ENCODE measurements at places on chromosomes 6 and 20.

GRCh38 chr6:44096612-44097011, 30.6 kb downstream of the MRPL14 start:
- peak; percentile 42 for DNase-seq

GRCh38 chr20:56781108-56781739, 152.1 kb downstream of the TFAP2C start:
- DNase-seq, result no peak

GRCh38 chr6:43921548-43922425, 151.8 kb downstream of the VEGFA start:
- DNase-seq, result no peak

- DNase-seq, result no peak
These were observed 425 bp downstream of the HBS1L start for GRCh38 chr6:135054226-135054568.

- no peak for DNase-seq
These were observed 38.8 kb upstream of the HLA-E start for GRCh38 chr6:30450548-30450908.

DNA sequence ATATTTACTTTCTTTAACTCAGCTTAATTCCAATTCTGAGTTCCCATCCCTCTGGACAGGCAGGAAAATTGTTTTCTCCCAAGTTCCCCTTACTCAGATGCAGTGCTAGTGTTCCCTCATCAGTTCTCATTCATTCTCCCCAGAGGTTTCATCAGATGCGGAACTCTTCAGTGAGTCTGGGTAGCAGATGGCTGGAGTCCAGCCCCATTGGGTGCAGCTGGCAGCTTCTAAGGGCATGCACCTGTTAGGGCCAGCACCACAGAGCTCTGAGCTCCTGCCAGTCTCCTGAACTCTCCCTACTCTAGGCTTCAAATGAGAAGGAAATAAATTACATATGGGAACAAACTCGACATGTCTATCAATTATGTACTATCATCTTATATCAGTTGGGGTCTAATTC, 76.6 kb downstream of the SOD2 start:
- no peak for DNase-seq

- DNase-seq, result no peak
These were observed 14.9 kb downstream of the NT5E start for GRCh38 chr6:85464722-85465150.

DNA sequence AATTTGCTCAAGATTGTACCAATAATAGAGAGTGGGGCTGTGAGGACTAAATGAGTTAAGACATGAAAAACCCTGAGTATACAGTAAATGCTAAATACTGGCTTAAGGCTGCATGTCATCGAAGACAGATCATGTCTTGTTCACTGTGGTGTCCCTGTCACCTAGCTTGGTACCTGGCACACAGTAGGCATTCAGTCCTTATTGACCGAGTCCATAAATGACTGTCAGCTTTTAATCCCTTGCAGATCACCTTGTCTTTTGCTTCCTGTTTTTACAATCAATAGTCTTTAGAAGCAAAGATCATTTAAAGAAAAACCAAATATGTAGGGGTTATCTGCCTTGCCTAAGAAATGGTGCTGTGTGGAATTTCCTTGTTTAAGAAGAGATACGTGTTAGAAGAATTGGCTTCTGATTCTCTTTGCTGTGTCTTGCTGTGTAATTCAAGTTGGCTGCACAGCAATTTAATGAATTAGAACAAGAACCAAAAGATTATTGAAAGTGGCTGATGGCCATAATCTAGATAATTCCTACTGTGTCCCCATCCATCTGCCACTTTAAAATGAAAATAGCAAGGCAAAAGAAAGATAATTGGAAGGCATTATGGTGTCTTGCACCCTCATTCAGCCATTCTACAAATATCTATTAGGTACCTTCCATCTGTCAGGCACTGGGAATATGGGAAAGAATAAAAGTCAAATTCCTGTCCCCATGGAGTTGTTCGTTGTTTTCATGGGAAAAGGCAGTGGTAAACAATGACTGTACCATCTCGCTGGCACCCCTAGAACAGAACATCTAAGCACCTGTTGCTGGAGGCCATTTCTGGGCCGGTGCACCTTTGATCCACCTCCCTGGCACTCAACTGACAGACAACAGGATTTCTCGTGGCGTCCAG, 12.4 kb upstream of the MAPK13 start:
- no peak for DNase-seq

GRCh38 chr20:16517946-16518783, 55.1 kb downstream of the KIF16B start:
- no peak for DNase-seq

DNA sequence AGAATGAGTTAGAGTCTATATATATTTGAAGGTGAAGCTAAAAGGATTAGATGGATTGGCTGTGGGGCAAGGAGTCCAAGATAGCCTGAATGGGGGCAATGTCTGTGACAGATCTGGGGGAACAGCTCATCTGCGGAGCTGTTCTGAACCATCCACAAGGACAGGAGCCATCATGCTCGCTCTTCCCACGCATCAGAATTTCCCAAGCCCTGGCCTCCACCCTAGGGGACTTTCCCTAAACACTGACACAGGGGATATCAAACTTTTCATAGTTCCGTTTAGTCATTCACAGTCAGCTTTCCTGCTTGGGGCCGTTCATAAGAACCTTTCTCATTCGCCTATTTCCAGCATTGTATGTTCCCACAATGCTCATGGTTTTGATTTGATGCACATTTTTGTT, 37.6 kb upstream of the CCN6 start:
- peak; percentile 34 for DNase-seq

GRCh38 chr20:59003836-59004492, 3.1 kb downstream of the CTSZ start:
- no peak for DNase-seq

DNA sequence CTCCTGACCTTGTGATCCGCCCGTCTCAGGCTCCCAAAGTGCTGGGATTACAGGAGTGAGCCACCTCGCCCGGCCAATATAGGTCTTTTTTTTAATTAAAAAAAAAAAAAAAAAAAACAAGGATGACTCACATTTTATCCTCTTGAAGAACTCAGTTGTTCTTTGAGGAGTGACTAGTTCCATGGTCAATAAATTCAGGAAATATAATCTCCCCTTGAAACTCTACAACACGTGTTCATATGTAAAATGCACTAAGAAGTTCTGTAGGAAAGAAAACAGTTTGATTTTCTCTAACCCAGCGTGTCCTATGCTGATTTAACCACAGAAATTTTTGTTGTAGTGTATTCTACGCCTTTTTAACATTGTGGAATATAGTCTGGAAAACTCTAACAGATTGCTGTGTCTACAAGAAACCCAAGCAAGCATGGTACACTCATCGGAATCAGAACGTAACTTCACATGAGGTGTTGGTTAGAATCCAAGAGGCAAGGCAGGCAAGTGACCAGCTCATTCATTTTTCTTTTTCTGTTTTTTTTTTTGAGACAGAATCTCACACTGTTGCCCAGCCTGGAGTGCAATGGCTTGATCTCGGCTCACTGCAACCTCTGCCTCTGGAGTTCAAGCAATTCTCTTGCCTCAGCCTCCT, 79.0 kb upstream of the ZNF217 start:
- no peak for DNase-seq

GRCh38 chr6:113493991-113494390, 363.2 kb upstream of the MARCKS start:
- DNase-seq, result no peak

- DNase-seq, result no peak
These were observed 103.9 kb downstream of the IPCEF1 start for GRCh38 chr6:154252678-154253077.

GRCh38 chr6:72248621-72249020, 362.3 kb downstream of the RIMS1 start:
- no peak for DNase-seq

- no peak for DNase-seq
These were observed 212.3 kb downstream of the LMBRD1 start for GRCh38 chr6:69584536-69584912.

DNA sequence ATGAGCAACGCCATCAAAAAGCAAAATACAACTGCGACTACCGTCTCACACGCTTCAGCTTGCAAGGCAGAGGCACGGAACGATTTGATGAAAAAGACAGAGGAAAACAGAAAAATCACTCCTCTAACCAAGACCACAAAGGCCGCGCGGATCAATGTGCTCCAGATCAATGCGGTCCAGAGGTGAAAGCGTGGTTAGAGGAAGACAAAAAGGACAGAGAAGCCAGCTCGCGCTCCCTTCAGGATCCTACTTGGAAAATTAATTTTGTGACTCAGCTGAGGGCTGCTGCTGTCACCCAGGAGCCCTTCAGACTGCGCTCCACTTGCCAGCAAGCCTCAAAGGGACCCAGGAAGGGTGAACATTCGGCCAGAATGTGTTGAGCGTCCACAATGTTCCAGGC, 140.2 kb upstream of the RPS6KA2 start:
- no peak for DNase-seq

DNA sequence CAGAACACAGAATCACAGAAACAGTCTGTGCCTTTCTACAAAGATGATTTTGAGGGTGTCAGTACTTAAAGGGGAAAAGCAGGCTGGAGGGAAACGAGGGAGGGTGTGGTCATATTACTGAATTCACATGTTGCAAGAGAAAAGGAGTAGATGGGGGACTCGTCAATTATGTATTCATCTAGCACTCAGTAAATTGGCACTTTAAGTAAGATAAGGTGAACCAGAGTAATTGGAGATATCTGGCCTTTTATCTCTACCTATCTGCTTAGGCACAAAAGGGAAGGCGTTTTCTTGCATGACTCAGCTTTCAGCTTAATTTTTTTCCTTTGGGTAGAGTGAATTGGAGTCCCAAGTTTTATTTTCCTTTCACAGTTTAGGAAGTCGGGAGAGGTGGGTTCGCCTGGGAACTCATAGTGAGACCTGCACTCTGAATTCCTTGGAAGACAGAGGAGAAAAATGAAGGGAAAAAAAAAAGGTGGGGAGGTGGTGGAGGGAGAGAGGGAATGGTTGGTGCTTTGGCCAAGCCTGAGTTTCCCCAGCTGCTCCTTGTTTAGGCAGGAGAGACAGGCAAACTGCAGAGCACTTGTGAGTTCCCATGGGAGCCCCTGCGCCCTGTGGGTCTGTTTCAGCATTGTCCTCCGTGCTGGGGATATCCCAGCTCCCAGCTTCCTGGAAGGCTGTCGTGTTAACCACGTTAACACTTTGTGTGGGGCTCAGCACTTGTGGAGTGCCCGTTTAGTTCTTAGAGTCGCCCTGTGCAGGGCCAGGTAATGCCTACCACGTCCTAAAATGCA, 19.7 kb upstream of the GTSF1L start:
- no peak for DNase-seq

- DNase-seq, result no peak
These were observed 135.9 kb upstream of the DTNBP1 start for GRCh38 chr6:15798533-15799255.

GRCh38 chr6:162728197-162728596, 423 bp downstream of the PACRG start:
- DNase-seq, result no peak

DNA sequence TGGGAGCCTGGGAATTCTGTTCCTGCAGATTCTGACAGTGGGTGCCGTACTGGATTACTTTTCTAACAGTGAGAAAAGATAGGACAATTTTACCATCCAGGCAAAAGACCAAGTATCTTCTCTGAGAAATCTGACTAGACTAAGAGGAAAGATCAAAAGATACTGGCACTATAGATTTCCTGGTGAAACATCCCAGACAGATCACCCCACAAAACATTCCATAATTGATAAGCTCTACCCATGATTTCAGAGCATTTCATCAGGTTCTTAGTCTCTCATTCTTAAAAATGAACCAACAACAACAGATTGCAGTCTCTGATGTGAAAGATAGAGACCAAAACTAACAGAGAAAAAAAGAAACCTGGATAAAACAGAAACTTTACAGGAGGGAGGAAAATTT, 13.6 kb upstream of the UBR2 start:
- no peak for DNase-seq

GRCh38 chr6:46645265-46645664, 7.4 kb downstream of the CYP39A1 start:
- no peak for DNase-seq

DNA sequence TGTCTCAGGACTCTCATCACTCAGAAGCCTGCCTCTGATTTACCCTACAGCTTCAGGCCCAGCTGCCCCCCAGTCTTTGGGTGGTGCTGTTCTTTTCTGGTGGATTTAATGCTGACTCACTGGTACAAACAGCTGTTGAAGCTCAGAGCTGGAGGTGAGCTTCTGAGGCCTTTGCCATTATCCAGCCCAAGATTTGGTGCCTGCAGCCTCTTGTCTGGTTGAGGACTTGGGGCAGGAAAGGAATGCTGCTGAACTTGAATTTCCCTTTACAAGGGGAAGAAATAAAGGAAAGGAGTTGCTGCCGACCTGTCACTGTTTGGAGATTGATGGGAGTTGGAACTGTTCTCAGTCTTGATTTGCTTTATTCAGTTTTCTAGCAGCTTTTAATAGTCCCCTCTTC, 19.8 kb downstream of the ABCF1 start:
- no peak for DNase-seq

DNA sequence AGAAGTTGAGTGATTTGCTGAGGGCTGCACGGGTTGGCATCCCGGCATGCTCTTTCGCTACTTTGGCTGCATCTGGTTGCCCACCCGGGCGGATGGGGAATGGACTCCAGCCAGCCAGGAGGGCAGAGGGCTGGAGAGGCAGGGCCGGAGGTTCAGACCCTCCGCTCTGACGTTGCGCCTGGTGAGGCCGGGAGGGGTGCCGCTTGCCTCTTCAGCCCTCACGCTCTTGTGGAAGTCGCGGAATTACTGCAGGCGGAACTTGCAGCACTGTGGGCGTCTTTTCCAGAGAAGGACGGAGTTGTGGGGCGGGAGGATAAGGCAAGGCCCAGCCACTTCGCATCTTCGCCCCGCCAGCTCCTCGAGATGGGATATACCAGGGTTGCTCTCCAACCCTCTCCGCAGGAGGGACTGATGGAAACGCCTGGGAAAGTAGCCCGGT, 656 bp downstream of the RTEL1 start:
- DNase-seq, result no peak

GRCh38 chr20:53030061-53030460, 57.9 kb downstream of the TSHZ2 start:
- DNase-seq, result no peak

GRCh38 chr20:22797103-22797502, 212.7 kb upstream of the FOXA2 start:
- no peak for DNase-seq

GRCh38 chr20:48012401-48012974, 227.2 kb upstream of the SULF2 start:
- DNase-seq, result no peak

GRCh38 chr6:136486357-136486756, 63.9 kb downstream of the MAP7 start:
- DNase-seq, result no peak

DNA sequence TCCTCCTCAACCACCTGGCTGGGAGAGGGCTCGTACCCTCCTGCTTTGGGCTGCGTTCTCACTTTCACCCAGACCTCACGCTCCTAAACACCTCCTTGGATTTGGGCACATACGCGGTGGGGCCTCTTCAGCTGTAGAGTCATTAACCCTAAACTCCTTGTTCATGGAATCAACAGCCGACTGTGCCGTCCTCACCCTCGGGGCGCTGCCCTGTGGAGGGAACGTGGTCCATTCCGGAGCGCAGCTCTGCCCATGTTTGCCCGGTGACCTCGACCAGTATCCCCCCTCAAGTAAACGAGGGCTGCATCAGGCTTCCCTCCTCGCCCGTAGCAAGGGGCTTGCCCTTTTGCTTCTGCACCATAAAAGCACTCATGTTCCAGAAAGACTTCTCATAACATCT, 174.0 kb upstream of the QKI start:
- DNase-seq, result no peak
